Natural killer cell (primary cell): ENCODE measurements at places on chromosomes 5 and 9. TPM values are rescaled to one million over a fixed set of nuclear protein-coding genes. Genes with fewer than 3 reads are reported as not detected.

Gene RNF44
- total RNA-seq: 359 TPM

Gene PLAC8L1
- not detected for total RNA-seq

Gene WDR70
- 41.3 TPM for total RNA-seq

Gene CCDC187
- total RNA-seq: not detected

Gene ESM1
- 1.2 TPM for total RNA-seq

Gene FOXD4L4
- not detected for total RNA-seq

DNA sequence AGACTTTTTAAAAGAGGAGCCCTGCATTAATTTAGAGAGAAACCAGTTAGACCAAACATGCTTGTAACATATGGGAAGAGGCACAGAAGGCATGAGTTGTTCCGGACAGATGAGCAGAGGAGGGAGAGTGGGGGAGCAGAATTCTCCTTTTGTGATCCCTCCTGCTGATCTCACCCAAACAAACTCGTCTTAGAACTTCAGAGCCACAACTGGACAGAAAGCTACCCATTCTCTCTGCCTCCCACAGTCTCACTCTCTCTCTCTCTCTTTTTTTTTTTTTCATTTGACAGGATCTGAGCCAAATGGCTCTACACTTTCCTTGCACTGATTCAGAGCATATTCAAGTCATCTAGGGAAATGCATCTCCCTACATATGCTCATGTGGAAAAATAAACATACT lies 196.0 kb upstream of the PAPPA start:
- no peak for DNase-seq

- no peak for DNase-seq
Measured at GRCh38 chr9:26346942-26347477, 545.6 kb downstream of the CAAP1 start.

- DNase-seq: no peak
Measured at GRCh38 chr9:103977163-103977562, 116.9 kb upstream of the SMC2 start.

GRCh38 chr5:111820072-111820471 lies 63.1 kb upstream of the NREP start:
- no peak for DNase-seq

GRCh38 chr9:126696401-126697145 lies 82.8 kb downstream of the LMX1B start:
- no peak for DNase-seq

GRCh38 chr5:168693297-168693696 lies 114.1 kb upstream of the PANK3 start:
- DNase-seq: no peak

DNA sequence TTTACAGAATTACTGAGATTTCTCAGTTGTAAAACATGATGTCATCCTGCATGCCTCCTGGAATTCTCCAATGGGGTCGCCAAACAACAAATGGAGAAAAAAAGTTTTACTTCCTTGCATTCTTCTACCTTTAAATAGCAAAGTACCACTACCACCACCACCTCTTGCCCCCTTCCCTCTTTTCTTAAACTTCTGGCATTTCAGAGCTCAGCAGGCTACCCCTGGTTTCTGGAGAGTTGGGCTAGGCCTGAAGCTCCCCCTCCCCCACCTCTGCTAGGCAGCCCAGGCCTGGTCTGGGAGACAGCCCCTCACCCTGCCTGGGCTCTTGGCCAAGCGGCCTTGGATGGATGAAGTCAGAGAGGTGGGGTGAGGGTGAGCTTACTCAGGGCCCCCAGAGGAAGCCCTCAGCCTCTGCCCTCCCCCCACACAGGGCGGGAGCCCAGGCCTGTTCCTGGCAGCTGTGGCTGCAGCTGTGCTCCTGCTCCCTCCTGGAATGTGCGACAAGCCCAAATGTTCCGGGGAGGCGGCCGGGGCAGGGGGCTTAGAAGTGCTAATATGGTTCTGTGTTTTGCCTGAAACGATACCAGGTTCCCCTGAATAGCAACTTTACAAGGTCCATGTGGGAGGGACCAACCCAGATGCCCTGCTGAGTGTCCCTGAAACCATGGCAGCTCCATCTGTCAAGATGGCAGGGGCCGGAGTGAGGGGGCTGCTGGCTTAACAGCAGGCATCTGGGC lies 6.0 kb upstream of the CCIN start:
- DNase-seq: no peak
